Activated CD4-positive, alpha-beta T cell treated with anti-CD3 and anti-CD28 coated beads, Interleukin-2, amount 50 U/mL, for 24 hours (primary cell): ENCODE measurements at places on chromosomes 4 and X.

GRCh38 chr4:8644461-8644891 is 51.9 kb downstream of the CPZ start:
- no peak for DNase-seq

DNA sequence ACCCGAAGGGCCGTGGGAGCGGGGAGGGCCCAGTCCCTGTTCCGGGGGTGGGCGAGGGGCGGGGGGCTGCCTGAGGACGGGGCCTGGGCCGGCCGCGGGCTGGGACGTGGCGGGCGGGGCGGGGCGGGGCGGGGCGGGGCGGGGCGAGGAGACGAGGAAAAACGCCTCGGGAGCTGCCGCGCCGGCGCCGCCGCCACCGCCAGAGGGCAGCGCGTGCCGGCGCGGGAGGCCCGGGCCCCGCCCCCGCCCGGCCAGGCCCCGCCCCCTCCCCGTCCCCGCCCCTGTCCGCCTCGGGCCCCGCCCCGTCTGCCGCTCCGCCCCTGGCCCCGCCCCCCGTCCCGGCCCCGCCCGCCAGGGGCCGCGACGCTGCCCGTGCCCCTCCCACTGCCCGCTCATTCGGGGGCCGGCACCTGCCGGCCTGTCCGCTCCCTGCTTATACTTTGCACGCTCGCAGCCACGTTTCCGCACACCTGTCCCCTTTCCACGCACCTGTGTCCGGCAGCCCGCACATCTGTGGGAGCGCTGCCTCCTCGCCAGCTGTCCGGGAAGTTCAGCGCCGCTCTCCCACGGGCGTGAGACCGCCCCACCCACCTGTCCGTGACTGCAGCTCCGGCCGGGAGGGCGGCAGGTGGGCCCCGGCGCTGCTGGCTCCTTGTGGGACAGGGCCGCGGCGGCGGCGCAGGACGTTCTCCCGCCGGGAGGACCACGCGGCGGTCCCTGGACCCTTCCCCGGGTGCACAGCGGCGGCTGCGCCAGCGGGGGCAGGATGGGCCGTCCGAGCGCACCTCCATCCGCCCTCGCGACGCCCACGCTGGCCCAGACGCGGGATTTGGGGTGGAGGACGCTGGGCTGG is 1.7 kb upstream of the FGFRL1 start:
- DNase-seq = peak; percentile 55

GRCh38 chr4:98509721-98510120 is 148.7 kb downstream of the TSPAN5 start:
- no peak for DNase-seq

GRCh38 chr4:175531405-175532091 is 280.5 kb downstream of the GPM6A start:
- no peak for DNase-seq
